Frontal cortex (tissue), 4 donors: ENCODE measurements at places on chromosomes 12 and 14.
A peak's percentile ranks its signal among the peaks of the same experiment; 100 is the strongest.

DNA sequence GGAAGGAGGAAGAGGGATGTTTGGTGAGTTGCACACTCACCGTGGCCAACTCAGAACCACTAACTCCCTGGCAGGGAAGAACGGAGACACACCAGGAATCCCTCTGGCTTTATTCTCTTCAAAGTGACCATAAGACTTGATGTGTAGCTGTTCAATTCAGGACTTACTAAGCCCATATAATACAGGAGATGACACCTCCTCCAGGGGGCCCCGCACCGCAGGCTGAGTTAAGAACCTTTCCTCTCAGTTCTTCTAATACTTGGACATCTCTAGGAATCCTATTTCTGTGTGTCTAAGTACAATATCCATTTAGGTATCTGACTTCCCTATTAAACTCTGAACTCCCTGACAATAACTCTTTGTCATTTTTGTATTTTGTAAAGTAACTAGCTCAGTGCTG lies 49.5 kb downstream of the DCAF4 start:
- DNase-seq, result no peak

DNA sequence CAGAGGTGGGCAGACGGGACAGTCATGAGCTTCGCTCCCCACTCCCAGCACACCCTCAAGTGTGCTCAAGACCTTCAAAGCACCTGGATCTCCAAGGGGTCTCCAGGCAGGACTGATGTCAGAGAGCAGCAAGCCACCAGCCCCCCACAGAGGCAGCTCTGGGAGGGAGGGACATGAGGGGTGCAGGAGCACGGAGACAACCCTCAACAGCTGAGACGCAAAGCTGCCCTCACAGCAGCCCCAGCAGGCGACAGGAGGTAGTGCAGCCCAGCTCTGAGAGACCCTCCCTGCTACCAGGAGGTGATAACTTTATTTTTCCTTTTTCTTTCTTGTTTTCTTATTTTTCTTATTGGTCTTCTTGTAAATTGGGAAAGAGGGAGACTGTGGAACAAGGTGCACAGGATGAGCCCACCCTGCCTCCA lies 17.9 kb downstream of the SIVA1 start:
- no peak for DNase-seq

DNA sequence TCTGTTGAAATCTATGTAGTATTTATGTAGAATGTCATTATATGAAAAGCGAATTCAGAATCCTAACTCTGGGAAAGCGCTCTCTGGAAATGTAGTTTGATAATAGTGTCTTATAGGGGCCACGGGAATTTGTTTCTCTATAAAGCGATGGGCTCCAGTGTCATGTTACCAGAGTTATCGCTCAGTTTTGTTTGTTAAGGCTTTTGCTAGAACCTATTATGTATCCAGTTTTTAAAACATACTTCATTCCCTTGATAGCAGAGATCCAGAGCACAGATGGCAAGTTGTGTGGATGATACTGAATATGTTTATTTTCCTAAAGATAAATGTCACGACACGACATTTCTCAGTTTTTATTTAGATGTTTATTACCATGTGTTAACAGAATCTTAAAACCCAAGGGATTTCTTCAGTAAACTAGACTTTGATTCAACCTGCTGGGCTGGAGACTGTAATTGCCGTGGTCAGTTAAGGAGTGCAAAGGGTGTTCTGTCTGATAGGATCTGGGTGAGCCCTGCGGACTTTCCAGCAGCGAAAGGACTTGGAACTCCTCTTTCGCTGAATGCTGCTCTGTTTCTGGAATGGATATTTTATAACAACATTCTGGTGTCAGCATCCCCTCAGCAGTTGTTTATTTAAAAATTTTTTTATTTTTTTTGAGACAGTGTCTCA lies 1.7 kb upstream of the DNAH10 start:
- no peak for DNase-seq

DNA sequence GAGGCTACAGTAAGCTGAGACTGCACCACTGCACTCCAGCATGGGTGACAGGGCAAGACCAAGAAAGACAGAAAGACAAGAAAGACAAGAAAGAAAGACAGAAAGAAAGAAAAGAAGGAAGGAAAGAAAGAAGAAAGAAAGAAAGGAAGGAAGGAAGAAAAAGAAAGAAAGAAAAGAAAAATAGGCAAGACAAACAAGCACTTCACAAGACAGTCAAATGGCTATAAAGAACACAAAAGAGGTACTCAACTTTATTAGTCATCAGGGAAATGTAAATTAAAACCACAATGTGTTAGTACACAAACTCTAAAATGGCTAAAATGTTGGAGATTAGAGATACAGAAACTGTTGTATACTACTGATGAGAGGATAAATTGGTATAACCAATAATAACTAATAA lies 6.6 kb downstream of the ATXN3 start:
- DNase-seq, result no peak

- no peak for DNase-seq
Observed at GRCh38 chr12:47977772-47978597, 14.6 kb downstream of the TMEM106C start.

- DNase-seq, result no peak
Observed at GRCh38 chr12:120287491-120287890, 4.2 kb downstream of the RNU4-2 start.

- no peak for DNase-seq
Observed at GRCh38 chr12:92566448-92567019, 136.3 kb upstream of the PLEKHG7 start.

GRCh38 chr12:20000229-20000849 lies 368.0 kb upstream of the PDE3A start:
- no peak for DNase-seq

- no peak for DNase-seq
Observed at GRCh38 chr14:60353420-60353819, 104.4 kb downstream of the PPM1A start.

DNA sequence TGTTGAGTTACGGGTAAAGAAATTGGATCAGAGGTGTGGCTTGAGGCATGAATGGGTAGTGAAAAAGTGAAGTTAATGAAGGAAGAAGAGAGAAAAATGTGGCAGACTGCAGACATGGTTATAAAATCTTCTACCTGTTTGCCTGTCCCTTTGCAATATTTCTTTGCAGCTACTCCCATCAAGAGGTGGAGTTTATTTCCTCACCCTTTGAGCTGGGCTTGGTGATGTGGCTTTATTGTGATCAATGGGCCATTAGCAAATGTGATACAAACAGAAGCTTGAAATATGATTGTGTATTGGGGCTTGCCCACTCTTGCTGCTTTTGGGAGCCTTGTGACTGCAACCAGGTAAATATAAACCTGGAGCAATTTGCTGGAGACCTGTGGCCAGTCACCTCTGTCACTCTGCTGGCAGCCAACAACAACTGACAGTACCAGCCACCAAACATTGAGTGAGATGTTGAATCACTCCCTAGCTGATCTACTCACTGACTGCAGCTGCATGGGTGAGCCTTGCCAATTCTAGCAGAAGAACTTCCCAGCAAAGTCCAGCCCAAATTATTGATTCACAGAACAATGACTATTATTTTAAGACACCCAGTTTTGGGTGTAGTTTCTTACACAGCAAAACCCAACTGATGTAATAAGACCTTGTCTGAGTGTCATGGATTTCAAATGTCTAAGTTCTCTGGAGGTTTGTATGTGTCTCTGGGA lies 151.0 kb upstream of the ATP2B1 start:
- no peak for DNase-seq

DNA sequence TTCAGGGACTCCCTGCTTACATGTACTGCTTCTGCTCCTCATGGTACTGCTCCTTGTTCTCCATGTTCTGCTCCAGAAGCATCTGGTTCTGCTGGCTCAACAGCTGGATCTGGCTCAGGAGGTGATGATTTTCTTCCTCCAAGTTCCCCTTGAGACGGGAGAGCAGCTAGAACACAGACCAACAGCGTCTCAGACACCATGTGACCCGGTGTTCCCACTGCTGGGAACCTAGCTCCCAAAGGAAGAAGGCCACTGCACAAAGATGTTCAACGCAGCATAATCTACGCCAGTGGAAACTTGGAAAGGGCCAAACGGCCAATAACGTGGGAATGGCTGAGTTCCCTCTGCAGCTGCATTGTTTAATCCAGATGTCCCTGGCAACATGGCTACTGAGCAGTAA lies 49.6 kb upstream of the GPR68 start:
- no peak for DNase-seq

- DNase-seq, result no peak
Observed at GRCh38 chr14:29587046-29587445, 340.6 kb downstream of the PRKD1 start.

GRCh38 chr14:93868165-93868564 lies 59.0 kb upstream of the FAM181A start:
- DNase-seq, result no peak

GRCh38 chr12:77497647-77498046 lies 333.0 kb upstream of the NAV3 start:
- no peak for DNase-seq

GRCh38 chr14:92135269-92135668 lies 13.5 kb downstream of the CPSF2 start:
- DNase-seq, result no peak

DNA sequence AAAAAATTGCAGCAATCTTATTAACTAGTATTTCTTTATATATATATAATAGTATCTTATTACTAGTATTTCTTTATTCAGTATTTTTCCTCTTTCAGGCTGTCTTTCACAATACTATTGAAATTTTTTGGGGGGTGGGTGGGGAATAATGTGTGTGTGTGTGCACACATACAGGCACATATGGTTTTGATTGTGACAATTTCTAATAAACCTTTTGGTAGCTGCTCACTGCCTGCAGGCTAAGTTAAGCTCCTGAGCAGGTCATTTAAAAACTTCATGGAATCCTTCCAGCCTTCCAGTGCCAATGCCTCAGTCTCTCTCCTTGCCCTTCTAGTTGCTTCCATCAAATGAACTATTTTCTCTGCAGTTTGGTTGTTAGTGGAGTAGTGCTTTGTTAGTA lies 490.1 kb downstream of the PCNX1 start:
- no peak for DNase-seq

DNA sequence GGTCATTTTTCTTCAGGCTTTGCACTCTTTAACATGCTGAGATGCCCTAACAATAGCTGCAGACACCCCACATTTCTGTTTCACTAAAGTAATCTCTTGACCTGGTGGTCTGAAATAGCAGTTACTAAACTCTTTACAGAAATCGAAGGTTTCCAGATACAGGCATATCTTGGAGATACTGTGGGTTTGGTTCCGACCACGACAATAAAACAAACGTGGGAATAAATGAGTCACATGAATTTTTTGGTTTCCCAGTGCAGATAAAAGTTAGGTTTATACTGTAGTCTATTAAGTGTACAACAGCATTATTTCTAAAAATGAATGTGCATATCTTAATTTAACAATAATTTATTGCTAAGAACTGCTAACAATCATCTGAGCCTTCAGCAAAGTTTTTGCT lies 208.7 kb downstream of the EGLN3 start:
- no peak for DNase-seq

DNA sequence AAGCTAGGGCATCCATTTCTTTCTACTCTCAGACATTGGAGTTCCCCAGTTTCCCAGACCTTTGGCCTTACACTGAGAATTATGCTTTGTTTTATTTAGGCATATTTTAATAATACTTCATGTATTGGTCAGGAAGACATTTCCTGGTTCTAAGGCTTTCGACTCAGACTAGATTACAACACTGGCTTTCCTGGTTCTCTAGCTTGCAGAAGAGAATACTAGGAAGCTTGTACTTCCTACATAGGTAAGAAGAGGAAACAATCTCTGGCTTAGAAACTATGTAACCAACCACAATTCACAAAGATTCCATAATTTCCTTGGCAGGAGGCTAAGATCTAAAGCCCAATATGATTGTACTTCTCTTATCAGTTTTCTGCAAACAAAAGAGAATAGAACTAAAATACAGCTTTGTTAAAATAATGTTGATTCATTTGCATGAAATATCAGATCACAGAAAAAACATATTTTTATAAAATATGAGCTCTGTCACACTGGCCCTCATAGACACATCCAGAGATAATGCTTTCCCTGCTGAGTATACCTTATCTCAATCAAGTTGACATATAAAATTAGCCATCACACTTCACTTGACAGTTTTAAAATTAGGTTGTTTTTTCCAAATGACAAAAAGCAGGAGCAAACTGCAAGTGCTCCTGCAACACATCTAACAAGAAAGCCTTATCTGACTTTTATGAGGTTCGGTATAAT lies 30.5 kb downstream of the CLEC2D start:
- no peak for DNase-seq

GRCh38 chr12:91889059-91889458 lies 256.6 kb downstream of the BTG1 start:
- no peak for DNase-seq

DNA sequence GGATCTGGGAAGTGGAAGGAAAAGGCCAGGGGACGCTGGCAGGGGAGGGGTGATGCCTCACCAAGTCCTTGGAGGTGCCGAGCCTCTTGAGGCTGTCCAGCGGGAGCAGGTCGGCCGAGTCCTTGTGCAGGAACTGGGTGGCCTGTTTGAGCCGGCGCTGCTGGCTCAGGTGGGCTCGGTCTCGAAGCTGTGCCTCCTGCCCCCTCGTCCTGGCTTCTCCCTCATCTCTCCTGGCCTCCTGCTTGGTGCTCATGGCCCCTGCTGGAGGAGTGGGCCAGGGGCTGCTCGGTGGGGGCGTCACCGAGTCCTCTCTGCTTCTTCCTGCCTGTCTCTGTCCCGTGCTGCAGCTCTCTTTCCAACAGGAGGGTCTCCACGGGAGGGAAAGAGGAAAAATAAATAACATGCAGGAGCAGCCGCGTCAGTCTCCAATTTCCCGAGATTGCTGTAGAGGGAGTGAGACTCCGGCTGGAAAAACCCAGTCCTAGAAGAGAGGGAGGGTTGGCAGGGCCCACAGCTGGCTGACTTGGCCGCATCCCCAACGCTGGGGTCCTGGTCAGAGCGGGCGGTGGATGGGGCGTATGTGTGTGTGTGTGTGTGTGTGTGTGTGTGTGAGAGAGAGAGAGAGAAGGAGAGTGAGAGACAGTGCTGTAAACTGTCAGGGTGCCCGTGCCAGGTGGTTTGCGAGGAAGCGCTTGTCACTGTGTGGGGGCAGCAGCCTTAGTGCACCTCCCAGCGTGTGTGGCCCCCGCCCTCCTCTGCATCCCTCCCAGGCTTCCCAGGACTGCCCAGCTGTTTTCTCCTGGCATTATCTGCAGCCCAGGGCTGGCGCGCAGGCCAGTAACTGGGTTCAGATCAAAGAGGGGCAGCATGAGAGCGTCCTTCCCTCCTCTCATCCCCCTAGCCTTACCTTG lies at the start of gene NRIP2:
TSS of gene NRIP2 (minus strand) at position 455 of the 911 bp plus-strand sequence. CDS start at position 403, 52 bp downstream.
- peak; percentile 76 for DNase-seq

GRCh38 chr14:67806246-67806645 lies 10.1 kb downstream of the ZFYVE26 start:
- no peak for DNase-seq

GRCh38 chr12:50354908-50355307 lies 41.5 kb downstream of the FAM186A start:
- DNase-seq, result no peak

GRCh38 chr12:45565590-45565989 lies 163.9 kb upstream of the ARID2 start:
- DNase-seq, result no peak

DNA sequence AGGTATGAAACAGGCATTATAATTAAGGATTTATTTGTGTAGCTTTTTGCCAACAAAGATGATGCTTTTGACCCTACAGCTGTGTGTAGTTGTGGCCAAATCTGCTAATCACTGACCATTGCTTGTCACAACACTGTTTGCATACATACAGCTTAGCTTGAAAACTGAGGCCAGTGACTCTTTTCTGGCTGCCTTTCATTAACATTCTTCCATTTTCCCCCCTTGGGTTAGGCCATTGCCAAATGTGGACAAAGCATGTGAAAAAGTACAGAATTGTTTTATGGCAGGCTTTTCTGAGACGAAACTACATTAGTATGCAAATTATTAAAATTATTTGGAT lies 263.3 kb downstream of the SLC16A7 start:
- no peak for DNase-seq

GRCh38 chr12:88951177-88951576 lies 370.9 kb upstream of the KITLG start:
- DNase-seq, result no peak

- no peak for DNase-seq
Observed at GRCh38 chr12:16608946-16609539, 3.1 kb upstream of the LMO3 start.
